ENCODE measurements at places on chromosomes 6 and 20.
A peak's percentile ranks its signal among the peaks of the same experiment; 100 is the strongest.

- no peak for DNase-seq
Measured at GRCh38 chr20:45416917-45417316, 976 bp downstream of the PIGT start.

- no peak for DNase-seq
Measured at GRCh38 chr6:15924893-15925292, 204.0 kb upstream of the MYLIP start.

GRCh38 chr20:47887477-47888080 is 102.3 kb upstream of the SULF2 start:
- no peak for DNase-seq

- peak; percentile 25 for DNase-seq
Measured at GRCh38 chr6:21767891-21768648, 174.5 kb downstream of the SOX4 start.

- peak; percentile 89 for DNase-seq
Measured at GRCh38 chr6:24936641-24937317, 1.0 kb upstream of the RIPOR2 start.

DNA sequence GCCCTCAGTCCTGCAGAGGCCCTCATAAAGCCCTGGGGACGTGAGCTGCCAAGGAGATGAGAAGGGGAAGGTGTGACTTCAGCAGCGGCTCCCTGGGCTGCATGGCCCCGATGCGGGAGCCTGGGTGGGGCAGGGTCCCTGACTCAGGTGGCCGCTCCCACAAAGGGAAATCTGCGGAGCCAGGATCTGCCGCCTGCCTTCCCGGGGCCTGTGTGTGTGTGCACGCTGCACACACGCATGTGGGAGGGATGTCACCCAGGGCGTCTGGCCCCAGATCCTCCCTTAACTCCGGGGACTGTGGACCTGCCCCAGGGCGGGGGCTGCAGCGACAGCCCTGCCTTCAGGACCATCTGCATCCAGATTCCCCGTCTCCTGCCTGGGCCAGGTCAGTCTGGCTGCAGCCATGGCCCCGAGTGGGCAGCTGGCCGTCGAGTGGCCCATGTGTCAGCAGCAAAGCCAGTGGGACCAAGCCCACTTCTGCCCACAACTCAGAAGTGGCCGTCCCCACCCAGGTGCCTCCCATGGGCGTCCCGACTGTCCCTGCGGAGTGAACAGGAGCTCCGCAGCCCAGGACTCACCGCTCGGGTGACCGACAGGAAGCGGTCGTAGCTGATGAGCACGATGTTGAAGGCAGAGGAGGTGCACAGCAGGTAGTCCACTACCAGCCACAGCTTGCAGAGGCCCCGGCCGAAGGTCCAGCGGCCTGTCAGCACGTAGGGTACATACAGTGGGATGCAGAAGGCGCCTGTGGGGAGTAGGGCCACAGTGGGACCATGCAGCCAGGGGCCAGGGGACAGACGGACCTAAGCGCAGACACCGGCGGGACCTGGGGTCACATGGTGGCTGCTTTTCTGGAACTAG is 1.9 kb downstream of the HRH3 start:
- DNase-seq = no peak

DNA sequence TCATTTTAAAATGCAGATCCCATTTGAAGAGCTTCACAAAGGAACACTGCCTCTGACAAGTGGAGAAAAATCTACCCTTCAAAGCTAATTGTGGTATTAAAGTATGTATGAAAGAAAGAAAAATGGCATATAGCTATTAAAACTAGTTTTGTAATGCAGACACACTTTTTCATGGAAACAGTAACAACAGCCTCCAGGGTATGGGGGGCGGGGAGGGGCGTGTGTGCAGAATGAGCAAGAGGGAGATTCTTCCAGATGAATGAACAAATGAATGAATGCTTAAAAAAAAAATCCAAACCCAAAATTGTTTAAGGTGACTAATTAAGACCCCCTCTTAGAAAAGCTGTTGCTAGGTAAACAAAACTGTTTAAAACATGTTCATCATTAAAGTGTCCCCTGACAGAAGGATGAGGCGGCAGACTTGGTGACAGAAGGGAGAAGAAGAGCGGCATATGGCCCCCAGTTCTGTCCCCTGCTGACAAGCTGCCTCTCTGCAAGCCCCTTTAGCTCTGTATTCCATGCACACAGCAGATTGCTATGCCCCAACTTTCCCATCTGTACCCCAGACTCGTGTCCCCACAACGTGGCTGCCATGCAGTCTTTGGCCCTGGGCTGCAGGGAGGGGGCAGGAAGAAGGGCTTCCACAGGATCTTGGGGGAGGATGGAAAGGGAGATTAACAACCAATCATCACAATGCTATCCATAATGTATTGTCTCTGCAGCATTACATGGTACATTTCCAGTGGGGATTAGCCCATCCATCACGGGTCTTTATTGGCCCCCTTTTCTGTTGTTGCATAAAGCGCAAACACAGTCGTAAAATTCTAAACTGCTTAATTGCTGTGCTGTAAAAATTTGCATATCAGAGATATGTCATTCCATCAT is 108.4 kb upstream of the OLIG3 start:
- DNase-seq = no peak

DNA sequence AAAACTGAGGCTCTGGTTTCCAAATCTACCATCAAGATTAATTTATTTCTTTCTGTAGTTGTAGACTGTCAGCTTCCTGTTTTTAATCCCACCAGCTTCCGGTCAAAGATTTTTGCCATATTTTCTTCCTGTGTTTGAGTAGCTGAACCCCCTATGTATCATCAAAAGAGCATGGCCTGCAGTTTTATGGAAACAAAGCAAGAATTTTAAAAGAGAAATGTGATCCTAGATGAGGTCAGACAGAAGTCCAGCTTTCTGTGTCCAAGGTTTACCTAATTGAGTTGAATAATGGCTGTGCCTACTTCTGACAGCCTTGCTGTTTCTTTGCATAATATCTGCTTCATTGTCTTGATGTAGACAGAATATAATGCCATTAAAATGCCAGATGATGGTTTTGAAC is 163.7 kb downstream of the CARMIL1 start:
- no peak for DNase-seq

DNA sequence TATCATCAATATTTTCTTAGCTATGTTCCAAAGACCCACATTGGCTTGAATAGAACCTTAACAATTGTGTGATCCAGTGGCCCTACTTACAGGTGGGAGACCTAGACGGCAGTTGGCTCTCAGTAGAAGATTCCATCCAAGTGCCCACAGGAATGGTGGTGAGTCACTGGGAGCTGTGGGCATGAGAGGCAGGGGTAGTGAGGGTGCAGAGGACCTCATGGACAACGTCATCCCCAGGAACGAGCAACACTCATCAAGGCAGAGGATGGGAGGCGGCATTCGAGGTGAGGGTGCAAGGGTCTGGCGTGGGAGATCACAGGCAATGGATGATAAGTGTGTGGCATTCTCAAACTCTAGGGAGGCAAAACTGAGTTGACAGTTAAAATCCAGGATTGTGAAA is 17.5 kb upstream of the SPO11 start:
- no peak for DNase-seq

- peak; percentile 56 for DNase-seq
Measured at GRCh38 chr6:70686548-70687133, 19.0 kb downstream of the SMAP1 start.

- no peak for DNase-seq
Measured at GRCh38 chr20:43528258-43528875, 20.9 kb downstream of the L3MBTL1 start.

DNA sequence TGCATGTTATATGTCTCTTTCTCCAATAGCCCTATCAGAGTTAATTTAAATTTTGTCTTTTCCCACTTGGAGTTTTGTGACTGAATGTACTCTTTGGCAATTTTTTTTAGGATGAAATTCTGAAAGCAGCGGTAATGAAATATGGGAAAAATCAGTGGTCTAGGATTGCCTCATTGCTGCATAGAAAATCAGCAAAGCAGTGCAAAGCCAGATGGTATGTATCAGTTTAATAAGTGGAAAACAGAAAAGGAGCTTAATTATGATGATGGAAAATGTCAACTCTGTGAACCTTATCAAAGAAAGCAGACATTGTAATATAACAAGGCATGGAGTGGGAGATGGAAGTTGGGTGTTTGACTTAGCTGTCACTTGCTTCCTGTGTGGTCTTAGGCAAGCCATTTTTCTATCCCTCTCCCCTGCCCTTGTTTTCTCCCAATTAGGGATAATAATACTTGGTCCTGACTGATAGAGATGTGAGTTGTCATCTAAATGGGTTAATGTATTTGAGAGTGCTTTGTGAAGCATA is 2.7 kb downstream of the CDC5L start:
- no peak for DNase-seq

- no peak for DNase-seq
Measured at GRCh38 chr6:40321616-40322015, 265.5 kb downstream of the LRFN2 start.

- no peak for DNase-seq
Measured at GRCh38 chr6:109762769-109763441, 71.8 kb downstream of the FIG4 start.

DNA sequence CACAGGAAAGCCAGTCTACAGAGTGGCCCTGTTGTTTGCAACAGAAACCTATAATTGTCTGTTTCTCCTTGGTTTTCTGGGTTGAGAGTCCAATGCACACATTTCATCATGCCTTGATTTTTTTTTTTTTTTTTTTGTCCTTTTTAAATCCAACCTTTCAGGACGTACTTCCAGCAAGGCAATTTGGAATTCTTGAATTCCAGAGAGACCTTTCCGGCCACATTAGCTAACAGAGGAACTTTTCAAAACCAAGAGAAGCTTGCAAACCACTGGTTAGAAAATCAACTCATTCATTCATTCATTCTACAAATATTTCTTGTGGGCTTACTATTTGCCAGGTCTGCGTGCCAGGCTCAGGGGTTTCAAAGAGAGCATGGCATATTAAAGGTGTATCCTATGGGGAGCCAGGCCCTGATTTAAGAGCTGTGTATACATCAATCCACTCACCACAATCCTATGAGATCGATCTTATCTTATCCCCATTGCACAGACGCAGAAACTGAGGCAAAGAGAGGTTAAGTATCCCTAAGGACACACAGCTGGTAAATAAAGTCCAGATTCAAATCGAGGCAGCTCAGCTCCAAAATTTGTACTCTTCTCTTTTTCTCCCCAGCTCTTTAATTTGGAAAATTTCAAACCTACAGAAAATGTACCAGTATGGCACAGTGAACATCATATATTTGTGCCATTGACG is 43.0 kb downstream of the EYA2 start:
- DNase-seq = no peak

GRCh38 chr6:136137008-136137692 is 113.0 kb downstream of the MTFR2 start:
- DNase-seq = no peak

DNA sequence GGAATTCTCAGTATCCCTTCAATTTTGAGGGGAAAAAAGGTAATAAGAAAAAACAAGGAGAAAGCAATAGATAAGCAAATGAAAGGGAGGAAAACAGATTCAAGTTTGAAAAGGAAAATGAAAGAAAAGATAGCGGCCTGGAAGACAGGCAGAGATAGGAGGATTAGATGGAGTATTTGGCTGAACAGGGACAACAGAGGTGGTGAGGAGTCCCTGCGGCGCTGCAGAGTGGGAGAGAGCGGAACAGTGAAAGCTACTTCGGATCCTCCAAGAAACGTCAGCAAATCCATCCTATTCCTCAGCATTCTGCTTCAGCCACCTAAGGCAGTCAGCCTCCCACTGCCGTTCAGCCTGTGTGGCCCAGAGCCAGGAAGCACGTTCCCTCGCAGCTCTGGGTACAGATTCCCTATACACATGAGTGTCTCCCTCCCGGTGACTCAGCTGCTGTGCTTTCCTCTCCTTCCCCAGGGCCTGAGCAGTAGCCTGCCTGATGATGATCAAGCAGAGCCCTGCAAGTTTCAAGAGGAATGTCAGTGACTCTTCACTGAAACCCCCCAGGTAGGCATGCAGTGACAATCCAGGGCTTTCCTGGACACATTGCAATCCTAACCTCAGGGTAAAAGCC is 43.4 kb upstream of the CDYL start:
- peak; percentile 14 for DNase-seq

DNA sequence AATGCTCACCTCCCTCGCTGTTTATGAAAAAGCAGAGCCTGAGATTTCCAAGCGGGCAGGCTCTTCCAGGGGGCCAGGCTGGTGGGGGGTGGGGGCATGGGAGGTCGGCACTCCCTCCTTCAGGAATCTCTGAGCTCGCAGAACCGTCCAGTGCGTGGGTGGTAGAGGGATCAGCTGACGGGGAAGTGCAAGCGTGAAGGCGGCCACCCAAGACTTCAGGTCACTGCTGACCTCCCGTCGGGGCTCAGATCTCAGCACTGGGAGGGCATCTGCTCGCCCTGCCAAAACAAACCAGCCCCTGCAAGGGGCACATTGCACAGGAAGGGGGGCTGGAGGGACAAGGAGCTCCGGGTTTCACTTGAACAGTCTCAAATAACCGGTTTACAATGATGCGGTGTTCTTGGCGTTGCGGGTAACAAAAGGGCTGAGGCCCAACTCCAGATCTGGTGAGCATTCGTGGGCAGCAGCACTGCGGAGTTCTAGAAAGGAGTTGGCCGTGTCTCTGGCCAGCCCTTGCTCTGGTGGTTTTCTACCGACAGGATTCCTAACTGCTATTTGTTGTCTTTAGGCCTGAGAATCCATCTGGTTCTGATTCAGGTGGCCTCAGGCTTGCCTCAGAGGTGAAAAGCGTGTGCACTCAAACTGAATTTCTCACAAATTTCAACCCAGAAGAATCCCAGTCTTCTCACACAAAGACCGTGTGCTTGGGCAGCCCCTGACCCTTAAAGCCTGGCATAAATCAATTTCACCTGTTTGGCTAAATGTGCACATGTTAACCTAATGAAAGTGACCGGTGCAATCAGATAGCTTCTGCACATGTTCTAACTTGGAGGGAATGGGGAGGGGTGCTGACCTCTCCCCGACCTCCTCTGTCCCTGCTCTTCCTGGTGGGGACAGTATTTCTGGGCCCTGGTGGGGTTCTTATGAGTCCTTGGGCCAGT is 191.6 kb downstream of the MYLK4 start:
- DNase-seq = no peak

DNA sequence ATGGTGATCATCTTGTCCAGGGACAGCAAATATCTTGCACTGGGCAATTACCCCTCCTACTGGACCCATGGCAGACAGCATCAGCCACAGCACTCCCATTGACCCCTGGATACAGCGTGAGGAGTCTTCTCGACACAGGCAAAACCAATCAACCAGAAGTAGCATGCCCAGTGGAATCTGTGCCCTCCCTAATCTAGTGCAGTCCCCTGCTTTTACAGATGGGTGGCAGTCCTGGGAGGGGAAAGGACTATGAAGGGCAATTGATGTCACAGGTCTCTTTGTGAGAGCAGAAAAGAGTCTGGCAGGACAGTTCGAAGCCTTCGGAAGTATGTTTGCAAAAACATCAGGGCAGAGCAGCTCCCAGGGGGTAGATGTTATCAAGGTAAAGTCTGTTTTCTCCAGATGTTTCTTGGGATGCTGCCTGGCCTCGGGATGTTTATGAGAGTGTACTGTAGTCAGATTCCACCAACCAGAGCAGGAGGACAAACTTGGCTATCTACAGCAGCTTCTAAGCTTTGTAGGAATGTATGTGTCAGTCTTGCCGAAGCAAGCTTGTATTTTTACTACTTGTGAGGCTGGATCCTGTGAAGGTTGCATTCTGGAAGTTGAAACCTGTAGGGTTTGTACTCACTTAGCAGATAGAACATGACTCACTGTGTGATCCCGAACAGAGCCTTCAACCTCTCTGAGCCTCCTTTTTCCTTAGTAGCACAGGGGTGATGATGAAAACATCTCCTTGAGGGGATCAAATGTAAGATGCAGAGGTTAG is 63.0 kb upstream of the MYL9 start:
- no peak for DNase-seq

GRCh38 chr6:155493026-155493693 is 37.5 kb upstream of the NOX3 start:
- no peak for DNase-seq

GRCh38 chr20:48461735-48462119 is 366.1 kb downstream of the PREX1 start:
- no peak for DNase-seq

- no peak for DNase-seq
Measured at GRCh38 chr6:77072694-77073409, 390.4 kb downstream of the HTR1B start.

Data from inflammatory macrophage treated with lipopolysaccharide for 4 hours (primary cell).